CD4-positive, alpha-beta T cell treated with Interleukin-1 beta for 1 hour (primary cell): ENCODE measurements at places on chromosomes 1 and 21.

DNA sequence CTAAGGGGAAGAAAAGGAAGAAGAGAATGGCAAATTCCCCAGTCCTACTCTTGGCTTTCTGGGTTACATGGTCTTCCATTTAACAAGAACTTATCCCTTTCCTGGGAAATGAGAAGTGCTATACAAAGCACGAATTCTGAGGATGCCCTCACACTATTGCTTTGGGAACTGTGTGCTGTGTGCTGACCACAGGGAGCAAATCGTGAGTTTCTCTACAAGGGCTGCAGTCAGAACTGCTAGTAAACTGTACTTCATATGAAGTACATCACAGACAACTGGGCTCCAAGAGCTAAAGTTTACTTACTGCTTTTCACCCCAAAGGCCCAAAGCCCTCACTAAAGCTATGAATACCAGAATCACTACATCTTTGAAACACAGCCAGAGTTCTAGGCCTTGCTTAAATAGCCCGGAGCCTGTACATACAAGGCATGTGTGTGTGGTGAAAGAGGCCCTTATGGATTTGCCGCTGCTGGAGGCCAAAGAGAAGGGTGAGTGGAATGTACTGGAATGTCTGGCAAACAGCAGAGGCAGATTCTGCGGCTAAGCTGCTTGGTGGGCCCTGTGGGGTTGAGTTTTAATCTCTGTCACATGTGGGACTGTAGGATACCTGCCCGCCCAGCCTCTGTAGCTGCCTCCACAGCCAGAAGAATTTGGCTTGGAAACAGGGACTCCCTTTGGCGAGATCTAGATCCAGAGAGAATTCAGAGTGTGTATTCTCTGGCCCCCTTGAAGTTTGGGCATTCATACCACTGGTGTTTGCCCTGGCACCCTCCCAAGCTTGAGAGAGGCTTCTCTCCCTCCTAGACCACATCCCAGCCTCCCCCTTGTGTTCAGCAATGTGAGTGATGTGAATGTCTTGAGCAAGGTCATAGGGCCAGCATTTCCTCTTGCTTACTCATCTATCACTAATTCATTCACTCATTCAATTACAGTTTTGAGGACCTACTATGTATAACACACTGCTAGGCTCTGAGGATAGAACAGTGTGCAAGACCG lies 21.9 kb upstream of the TRIM67 start:
- DNase-seq: no peak

- peak; percentile 4 for DNase-seq
These were observed 852 bp downstream of the KTI12 start for GRCh38 chr1:52032785-52033131.

GRCh38 chr1:78047106-78047505 lies 1.3 kb downstream of the GIPC2 start:
- no peak for DNase-seq

GRCh38 chr1:61968869-61969268 lies 225.8 kb upstream of the L1TD1 start:
- DNase-seq: no peak

GRCh38 chr1:208524376-208524775 lies 280.2 kb upstream of the PLXNA2 start:
- no peak for DNase-seq
